ENCODE measurements at places on chromosomes 7 and 10.

DNA sequence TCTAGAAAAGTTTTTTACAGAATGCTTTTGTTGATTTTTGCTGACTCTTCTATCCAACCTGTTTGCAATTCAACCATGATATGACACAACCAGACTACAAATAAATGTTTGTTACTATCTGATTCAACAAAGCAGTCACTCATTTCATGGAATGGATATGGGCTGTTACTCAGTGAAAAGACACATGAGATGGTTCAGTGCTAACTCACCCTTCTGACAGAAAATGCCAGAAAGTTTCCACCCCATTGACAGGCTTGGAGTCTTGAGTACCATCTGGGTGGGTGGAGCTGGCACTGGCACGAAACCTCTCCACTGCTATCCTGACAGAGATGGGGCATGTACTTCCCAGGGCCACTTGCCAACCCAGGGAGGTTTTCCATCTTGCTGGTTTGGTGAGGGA, 39.5 kb downstream of the RBM28 start:
- DNase-seq: no peak

DNA sequence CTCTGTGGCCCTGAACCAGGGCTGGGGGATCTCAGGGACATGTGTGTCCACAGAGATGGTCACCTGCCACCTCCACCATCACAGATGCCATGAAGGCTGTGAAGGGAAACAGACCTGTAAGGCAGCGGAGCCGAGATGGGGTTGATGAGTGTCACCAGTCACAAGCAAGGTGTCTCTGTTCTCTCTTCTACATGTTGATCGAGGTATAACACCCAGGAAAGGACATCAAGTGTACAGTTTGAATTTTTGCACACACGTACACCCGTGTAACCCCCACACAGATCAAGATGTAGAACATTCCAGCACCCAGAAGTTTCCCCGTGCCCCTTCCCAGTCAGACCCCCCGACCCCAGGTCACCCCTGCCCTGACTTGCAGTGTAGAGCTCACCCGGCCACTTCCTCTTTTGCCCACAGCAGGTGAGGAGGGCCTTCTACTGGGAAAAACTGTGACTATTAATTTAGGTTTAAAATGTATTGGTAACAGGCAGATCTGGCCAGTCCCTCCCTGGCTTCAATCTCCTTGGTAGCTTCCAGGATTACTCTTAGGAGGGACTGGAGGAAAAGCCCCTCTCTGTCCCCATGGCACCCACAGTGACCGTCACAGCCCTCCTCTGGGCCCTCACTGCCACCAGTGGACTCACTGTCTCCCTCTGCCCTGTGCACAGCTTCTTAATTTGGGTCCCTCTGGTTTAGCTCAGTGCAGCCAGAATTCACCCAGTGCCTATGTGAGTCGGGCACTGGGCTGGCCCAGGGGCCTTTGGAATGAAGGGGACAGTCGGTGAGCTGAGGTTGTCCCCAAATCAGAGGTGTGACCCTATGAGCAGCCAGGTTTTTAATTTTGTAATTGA, 108.2 kb downstream of the LHPP start:
- DNase-seq: no peak

- DNase-seq: no peak
Observed at GRCh38 chr7:33753881-33754525, 151.3 kb upstream of the BMPER start.

DNA sequence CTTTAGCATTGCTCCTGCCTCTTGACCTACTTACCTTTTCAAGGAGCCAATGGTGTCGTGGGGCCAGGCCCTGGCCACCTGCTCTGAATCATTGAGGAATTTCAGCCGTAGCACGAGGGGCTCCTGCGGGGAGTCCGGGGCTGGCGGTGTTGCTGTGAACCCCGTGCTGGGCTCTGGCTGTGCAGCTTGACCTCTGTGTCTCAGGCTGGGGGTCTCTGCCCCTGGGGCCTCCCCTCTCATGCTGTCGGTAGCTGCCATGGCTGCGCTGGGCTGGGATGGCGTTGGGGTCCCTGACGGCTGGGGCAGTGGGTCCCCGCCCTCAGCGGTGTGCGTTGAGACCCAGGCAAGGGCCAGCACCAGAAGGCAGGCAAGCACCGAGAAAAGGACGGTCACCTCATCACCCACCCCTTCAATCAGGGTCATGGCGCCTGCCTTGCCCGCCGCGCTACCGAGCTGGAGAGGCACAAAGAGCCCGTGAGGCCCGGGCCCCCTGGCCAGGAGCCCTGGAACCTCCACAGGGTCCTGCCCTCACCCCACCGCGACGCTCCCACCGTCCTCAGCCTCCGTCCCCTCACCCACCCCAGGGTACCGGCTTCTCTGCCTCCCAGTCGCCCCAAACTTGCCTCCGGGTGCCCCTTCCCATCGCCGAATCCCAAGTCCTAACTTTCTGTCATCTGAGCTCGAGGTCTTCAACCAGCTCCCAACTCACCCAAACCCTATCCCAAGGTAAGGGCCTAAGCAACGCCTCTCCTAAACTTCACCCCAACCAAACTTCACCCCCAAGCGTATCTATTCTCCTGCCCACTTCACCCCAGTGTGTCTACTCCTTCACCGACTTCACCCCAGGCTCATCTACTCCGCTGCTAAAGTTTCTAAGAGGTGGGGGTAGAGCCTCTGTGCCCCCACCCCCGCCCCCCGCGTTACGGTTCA, 887 bp downstream of the TMUB1 start:
- no peak for DNase-seq

- DNase-seq: no peak
Observed at GRCh38 chr10:113604572-113604971, 51.7 kb downstream of the HABP2 start.

GRCh38 chr7:101591504-101591903, 37.6 kb downstream of the MYL10 start:
- DNase-seq: no peak
